ENCODE measurements at places on chromosomes 2 and 18.

DNA sequence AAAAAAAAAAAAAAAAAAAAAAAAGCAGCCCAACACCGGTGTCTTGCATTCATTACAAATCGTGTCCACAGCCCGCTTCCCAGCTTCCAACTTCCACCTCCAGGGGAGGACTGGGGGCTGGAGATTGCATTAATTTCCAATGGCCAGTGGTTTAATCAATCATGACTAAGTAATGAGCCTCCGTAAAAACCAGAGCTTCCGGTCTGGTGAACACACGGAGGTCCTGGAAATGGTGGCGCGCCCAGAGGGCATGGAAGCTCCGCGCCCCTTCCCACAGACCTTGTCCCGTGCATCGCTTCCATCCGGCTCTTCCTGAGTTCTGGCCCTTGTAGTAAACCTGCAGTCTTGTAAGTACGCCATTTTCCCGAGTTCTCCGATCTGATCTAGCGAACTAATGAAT is 43.6 kb downstream of the EEF1B2 start:
- DNase-seq = no peak

GRCh38 chr2:167127135-167127534 is 238.9 kb downstream of the XIRP2 start:
- no peak for DNase-seq

DNA sequence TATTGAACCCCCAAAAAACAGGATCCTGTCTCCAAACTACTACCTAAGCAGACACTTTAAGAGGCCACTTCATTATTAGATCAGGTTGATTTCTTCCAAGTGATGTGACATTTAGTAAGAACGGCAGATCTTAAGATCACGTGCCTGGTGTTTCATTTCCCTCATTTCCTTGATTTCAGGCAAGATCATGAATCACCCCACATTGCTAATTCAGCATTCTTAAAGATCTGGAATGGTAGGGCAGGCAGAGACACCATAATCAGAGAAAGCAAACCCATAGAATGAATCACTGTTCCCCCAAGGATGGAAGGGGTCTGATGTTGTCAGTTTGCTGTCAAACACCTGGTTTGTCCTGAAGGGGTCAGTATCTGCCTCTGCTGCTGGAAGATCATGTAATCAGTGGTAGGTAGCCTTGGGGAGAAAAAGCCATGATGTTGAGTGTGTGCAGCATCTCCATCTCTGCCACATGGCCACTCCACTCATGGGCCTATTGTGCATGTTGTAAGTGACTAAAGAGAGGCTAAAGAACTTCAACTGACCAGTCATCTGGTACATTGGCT is 133.9 kb downstream of the ARHGAP15 start:
- no peak for DNase-seq

GRCh38 chr2:88006912-88007439 is 9.4 kb downstream of the RNU2-63P start:
- DNase-seq = no peak

GRCh38 chr2:200625958-200626363 is 40.1 kb downstream of the AOX1 start:
- DNase-seq = no peak

DNA sequence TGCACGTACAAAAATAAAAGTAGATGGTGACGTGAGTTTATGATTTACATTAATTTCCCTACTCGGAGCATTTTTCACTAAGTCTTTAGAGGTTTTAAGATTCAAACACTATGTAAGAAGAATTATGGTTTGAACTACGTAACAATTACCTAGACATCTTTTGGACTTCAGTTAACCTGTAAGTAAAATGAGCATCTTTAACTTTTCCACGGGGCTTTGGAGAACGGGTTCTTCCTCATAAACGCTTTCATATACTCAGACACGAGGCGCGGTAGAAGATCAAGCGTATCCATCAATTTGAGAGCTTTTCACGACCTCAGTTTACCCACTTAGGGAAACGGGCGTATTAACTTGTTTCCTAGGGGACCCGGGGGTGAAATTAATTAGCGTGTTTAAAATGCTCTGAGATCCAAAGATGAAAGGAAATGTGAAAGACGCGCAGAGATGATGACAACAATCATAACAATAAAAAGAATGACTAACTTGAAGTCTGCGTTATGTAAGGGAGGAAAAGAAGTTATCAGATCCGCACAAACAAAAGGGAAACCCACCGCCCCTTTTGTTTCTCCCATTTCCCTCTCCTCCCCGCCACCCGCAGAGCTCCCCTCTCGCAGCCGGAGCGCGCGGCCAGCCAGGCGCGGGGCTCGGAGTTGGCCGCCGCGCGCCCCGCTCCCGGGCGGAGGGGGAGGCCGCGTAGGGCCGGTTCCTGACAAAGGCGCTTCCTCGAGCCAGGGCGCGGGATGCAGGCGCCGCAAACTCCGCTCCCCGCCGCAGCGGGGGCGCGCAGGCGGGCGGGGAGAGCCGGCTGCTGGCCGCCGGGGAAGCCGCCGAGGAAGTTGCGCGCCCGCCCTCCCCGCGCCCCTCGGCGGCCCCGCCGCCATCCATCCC is 807 bp downstream of the PELI1 start:
- no peak for DNase-seq
